ENCODE measurements at places on chromosomes 13 and 19.

GRCh38 chr19:40921005-40921897 is 39.2 kb upstream of the CYP2A7 start:
- no peak for DNase-seq

- DNase-seq = no peak
These were observed 2.6 kb upstream of the CARD8 start for GRCh38 chr19:48258350-48258749.

DNA sequence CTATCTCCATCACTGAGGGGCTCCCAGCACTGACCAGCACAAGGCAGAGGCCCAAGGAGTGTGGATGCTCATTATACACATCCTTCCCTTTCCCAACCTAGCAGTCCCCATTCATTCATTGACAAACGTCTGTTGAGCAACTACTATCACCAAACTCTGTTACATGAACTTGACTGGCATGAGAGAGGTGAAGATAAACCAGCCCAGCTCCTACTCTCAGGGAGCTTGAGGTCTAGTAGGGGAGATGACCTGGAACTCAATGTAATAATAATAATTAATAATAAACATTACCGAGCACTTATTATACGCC is 8.9 kb upstream of the CEACAM16 start:
- DNase-seq = no peak

DNA sequence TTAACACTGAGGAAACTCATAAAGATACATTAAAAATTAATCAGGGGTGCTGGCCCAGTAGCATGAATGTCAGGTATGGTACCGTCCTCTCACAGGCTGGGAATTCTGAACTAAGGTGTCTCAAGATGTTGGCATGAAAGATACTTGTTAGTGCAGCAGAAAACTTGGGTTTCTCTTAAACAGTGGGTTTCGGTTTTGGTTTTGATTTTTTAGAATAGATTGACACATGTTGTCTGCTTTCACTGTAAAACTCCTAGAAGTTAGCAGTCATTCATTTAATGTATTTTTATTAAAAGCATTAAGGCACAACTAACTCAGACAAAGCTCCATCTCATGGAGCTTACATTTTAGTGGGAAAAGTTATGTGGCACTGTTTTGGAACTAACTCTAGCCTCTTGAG is 3.5 kb upstream of the OBI1 start:
- no peak for DNase-seq

- DNase-seq = no peak
These were observed at the start of gene CCNA1 for GRCh38 chr13:36432106-36432544. Gene CCNA1 (plus strand): TSS chr13:36432495. CDS start chr13:36433057, 562 bp downstream.

- no peak for DNase-seq
These were observed at the start of gene SPATA13 for GRCh38 chr13:24160458-24161009. Gene SPATA13 (plus strand): TSS chr13:24160720. CDS start chr13:24222930, 62,210 bp downstream.

DNA sequence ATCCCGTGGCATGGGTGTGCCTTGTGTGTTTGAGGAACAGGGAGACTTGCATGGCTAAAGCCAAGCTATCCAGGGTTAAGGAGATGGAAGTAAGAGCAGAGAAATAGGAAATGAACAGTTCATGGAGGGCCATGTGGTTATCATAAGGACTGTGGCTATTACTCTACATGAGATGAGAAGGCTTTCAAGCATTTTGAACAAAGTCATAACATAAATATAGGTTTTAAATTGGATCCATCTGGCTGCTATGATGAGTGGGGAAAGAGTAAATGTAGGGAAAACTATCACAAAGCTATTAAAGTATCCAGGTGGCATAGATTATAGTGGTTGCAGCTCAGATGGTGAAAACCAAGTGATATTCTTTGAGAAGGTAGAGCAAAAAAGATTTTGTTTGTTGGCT is 184.1 kb downstream of the PCDH17 start:
- no peak for DNase-seq

DNA sequence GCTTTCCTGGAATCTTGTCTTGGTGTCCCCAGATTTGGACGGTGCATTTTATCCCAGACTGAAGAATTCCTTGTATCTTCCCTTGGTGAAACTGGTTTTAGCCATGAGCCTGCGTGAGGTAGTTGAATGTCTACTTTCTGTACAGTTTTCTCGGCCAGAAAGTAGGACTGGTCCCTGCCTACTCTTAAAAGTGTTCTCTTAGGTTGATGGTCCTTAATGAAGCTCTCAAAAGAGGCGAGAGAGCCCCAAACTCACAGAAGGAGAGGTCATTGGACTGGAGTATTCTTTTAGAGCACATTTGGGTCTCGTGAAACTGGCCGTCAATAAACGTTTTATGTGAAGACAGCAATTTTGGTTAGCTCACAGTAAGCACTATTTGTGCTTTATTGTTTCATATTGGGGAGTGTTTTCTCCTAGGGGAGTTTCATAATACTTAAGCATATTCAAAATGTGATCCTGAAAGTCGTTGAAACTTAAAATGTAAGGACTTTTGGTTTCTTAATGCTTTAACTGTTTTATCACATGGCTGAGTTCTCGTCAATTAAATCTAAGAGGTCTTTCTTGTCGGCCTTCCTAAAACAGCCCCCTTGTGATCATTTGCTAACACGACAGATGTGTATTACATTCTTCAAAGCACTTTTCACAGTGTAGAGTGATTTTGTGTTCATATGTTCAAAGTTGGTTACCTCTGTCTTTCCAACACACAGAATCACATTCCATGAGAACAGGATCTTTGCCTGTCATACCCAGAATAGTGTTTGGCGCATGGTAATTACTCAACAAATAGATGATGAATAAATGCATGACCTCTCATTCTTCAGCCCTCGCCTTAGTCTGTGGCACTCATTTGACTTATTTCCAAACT is 889 bp downstream of the GTF2F2 start:
- no peak for DNase-seq

DNA sequence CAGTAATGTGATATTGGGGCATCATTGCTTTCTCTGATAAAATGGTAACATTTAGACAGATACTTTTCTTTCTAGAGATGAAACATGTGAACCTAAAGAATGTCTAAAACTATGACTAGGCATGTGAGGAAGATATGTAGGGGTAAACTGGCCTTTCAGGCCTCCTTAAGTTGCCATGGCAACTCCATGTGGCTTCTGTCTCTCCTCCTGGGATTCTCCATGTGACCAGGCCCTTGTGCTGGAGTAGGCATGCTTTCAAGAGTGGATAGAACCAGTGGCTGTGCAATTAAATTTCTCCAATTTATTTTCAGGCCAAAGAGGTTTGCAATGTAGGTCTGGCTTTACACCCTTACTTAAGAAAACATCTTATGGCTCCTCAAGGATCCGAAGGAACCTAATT is 130.8 kb downstream of the OLFM4 start:
- no peak for DNase-seq

GRCh38 chr13:24066405-24067295 is 93.9 kb upstream of the SPATA13 start:
- no peak for DNase-seq

DNA sequence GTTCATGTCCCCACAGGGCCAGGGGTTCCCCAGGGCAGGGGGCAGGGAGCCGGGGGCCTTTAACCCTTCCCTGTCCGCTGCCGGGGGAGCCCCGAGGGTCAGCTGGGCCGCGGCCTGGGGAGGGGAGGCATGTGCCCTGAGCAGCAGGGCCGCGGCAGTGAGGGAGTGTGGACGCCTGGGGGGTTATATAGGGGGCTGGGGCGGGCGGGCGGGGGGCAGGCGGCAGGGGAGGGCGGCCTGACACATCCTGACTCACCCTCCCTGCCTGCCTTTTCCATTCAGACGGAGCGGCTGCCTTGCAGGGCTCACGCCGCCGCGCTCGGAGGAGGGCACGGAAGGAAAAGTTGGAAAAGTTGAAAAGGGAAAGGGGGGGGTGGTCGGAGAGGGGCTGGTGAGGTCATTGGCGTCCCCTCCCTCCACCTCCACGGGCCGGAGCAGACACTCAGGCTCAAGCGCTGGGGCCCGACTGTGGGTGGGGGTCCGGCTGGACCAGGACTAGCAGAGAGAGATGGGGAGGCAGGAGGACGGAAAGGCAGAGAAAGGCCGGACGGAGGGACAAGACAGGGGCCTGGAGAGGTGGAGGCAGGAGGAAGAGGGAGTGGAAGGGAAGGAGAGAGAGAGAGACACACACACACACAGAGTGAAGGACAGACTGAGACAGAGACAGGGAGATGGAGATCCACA is at the start of gene IL11:
TSS of gene IL11 (minus strand) at position 159 of the 684 bp plus-strand sequence. CDS start at position 6, 153 bp downstream.
- DNase-seq = no peak

GRCh38 chr13:36822785-36823184 is 3.8 kb downstream of the RFXAP start:
- no peak for DNase-seq

DNA sequence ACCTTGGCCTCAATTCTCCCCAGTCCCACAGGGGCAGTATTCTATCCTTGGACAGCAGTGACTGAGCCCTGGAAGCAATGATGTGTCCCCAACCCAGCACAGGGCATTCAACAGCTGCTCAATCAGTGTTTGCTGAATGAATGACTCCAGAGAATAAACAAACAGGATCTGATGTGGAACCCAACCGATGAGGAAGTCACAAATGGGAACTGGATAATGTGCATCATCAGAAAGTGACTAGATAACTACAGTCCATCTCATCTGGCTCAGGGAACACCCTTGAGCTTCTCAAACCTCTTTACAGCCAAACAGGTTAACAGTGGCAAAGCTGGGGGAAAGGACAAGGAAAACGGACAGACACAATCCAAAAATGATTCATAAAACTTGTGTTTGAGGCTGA is 8.2 kb downstream of the SLC25A30 start:
- DNase-seq = no peak

- no peak for DNase-seq
These were observed 22.2 kb upstream of the CEACAM21 start for GRCh38 chr19:41553804-41554203.

All from NCI-H187 treated with DMSO at 0.1 percent for 48 hours (cell line).